ENCODE measurements at places on chromosomes 3 and 15.

DNA sequence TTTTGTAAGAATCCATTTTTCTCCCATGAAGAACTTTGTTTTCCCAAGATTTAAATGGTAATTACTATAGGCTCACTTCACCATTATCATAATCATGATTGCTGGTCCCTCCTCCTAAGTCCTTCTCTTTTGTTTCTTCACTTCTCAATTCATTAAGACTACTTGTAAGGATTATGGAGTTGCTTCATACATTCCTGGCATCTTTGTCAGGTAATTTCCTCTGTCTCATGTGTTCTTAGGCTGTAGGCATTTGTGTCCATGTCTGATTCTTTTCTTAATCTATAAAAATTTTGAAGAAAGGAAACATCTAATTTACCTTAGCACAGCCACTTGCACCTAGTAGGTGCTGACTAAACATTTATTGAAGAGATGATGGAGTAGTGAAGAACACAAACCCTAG is 79.9 kb upstream of the SATB1 start:
- no peak for DNase-seq

- no peak for DNase-seq
These were observed 9.9 kb downstream of the LOXL1 start for GRCh38 chr15:73936181-73936580.

DNA sequence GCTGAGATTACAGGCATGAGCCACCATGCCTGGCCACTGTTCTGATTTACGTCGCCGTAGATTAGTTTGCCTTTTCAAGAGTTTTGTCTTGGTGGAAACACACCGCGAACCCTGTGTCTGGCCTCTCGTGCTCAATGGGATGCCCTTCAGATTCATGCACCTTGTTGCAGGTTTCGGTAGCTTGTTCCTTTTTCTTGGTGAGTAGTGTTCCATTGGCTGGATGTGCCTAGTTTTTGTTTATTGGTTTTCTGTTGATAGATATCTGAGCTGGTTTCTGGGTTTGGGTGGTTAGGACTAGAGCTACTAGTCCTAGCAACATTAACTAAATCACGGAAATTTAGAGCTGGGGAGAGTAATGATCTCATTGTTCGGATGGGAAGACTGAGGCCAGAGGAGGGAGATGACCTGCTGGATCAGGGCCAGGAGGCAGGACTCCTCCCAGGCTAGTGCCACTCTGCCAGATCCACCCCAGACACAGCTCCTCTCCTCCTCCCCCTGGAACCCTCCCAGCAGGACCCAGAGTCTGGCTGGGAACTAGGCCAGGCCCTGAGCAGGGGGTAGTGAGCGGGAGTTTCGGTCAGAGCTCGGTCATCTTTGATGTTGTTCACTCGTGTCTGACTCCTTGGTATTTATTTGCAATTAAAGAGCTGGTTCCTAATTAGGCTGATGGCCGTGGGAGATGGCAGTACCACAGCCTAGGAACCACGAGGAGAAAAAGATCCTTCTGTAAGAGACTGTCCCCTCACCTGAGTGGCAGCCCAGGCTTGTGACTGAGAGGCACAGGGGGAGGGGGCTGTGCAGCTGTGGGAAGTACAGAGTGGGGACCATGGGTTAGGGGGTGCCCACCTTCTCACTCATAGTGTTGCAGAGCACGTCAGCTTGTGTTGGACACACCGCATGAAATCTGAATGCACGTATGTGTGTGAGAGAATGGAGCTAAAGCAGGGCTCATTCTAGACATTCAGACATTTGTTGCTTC is 73.4 kb downstream of the SMAD6 start:
- DNase-seq, result no peak

DNA sequence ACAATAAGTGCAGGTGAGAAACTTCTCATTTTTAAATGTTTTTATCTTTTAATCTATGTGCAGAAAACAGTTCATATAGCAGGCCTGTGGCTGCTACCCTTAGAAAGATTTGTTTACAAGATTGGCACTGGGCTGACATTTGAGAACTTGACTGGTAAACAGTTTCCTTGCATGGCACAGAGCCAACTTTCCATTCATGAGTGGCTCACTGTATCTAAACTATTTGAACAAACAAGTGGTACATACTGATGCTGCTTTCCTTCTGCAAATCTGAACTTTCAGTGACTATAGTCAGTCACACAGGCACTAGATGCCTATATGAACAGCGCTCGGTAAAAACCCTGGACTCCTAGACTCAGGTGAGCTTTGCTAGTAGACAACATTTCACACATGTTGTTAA is 6.3 kb upstream of the GTPBP8 start:
- DNase-seq, result no peak

GRCh38 chr3:63662500-63662899 is 10.0 kb downstream of the SNTN start:
- DNase-seq, result no peak

DNA sequence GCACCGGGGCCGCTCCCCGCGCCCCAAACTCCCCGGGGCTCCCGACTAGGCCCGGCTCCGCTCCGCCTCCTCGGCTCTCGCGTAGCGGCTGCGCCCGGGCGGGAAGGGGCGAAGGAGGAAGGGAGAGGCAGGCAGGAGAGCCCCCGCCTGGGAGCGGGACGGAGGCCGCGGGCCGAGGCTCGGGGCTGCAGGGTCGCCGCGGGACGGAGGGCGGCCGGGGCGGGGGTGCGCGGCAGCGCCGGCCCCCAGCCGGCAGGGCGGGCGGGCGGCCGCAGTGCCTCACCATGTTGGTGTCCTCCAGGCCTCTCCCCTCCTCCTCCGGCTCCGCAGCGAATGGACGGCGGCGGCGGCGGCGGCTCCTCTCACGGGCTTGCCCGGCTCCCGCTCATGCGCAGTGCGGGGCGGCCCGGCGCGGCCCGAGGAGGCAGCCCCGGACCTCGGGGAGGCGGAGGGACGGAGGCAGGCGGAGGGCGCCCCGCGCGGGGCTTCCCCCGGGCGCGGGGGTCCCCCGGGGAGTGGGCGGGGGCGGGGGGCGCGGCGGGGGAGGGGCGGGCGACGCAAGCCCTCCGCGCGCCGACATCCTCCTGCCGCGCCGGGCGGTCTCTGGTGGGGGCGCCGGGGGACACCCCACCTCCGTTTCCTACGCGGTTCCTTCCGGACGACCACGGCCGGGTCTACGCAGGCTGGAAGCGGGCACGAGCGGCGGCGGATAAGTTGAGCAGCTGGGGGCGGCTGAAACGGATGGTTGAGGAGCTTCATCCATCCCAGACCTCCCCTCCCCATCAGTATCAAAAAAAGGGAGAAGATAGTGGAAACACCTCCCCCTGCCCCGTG is at the start of gene DCUN1D1:
Gene DCUN1D1 (minus strand): TSS at position 335 of the 834 bp plus-strand sequence. CDS start 49 bp downstream, at position 286.
- peak; percentile 87 for DNase-seq

- no peak for DNase-seq
These were observed 48.0 kb upstream of the MEX3B start for GRCh38 chr15:82093774-82094211.

GRCh38 chr3:38473229-38473628 is 19.5 kb downstream of the ACVR2B start:
- no peak for DNase-seq

- no peak for DNase-seq
These were observed 6.6 kb downstream of the CSPG4 start for GRCh38 chr15:75705854-75706681.

- DNase-seq, result no peak
These were observed 558 bp upstream of the NCEH1 start for GRCh38 chr3:172711454-172711795.

DNA sequence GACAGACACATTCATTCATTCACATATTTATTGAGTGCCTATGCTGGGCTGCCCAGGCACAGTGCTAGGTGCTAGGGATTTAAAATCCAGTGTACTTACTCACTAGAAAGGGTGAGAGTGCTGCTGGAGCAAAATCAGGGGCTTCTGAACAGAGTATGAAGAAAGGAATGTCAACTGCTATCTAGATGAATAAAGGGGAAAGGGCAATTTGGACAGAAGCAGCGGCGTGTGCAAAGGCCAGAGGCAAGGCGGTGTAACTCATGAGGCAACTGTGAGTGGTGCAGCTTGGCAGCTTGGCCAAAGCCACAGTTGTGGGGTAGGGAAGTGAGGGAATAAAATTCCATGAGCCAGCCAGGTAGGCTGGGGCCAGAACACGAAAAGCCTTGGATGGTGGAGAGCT is 76.7 kb downstream of the RAD18 start:
- DNase-seq, result no peak

- no peak for DNase-seq
These were observed 400.6 kb downstream of the VPS13C start for GRCh38 chr15:61659566-61660190.

GRCh38 chr3:121491683-121492320 is 54.0 kb downstream of the POLQ start:
- DNase-seq, result no peak

- DNase-seq, result no peak
These were observed 44.1 kb downstream of the MASP1 start for GRCh38 chr3:187247398-187247797.

- DNase-seq, result no peak
These were observed 353.3 kb upstream of the SUCLG2 start for GRCh38 chr3:68007621-68008226.

- no peak for DNase-seq
These were observed 360.7 kb downstream of the NSUN3 start for GRCh38 chr3:94423578-94423977.

Measured in activated T-helper 9 cell treated with anti-CD3 and anti-CD28 coated beads, Interleukin-2, amount 50 U/mL, for 16 hours (primary cell).